ENCODE measurements at places on chromosomes 4 and X.

DNA sequence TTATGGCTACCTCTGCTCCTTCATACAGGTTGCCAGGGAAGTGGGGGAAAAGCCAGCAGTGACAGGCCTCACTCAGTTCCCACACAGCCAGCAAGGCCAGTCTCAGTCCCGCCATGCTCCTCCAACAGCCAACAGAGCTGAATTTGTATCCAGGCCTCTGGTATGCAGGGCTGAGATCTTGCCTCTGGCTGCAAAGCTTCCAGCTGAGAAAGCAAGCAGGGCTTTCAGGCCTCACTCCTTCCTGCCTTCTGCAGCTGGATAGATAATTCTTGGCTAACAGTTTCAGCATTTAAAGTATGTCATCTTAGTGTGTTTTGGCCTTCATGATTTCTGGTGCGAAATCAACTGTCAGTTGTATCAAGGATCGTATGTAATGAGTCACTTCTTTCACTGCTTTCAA, 103.6 kb downstream of the GNL3L start:
- DNase-seq: no peak

DNA sequence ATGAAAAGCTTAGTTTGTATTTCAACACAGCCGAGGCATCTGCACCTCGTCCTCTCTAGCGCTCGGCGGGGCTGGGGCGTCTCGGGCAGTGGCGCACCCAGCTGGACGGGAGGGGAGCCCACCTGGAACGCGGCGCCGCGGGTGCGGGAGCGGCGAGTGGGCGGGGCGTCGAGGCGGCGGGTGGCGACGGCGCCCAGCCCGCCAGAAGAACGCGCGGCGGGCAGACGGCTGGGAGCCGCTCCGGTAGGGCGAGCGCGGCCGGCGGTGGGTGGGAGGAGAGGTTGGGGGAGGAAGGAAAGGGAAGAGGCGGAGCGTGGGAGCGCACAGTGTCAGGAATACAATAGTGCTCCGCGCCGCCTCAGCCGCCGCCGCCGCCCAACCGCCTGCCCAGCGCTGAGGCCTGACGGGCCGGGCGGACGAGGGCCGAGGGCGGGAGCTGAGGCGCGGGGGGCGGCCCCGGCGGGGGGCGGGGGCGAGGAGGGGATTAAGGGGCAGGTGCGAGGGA, at the start of gene JADE3:
JADE3 (plus strand) TSS at position 324 of the 505 bp plus-strand sequence. CDS start 72,474 bp downstream, outside the sequence.
- DNase-seq: peak; percentile 15

DNA sequence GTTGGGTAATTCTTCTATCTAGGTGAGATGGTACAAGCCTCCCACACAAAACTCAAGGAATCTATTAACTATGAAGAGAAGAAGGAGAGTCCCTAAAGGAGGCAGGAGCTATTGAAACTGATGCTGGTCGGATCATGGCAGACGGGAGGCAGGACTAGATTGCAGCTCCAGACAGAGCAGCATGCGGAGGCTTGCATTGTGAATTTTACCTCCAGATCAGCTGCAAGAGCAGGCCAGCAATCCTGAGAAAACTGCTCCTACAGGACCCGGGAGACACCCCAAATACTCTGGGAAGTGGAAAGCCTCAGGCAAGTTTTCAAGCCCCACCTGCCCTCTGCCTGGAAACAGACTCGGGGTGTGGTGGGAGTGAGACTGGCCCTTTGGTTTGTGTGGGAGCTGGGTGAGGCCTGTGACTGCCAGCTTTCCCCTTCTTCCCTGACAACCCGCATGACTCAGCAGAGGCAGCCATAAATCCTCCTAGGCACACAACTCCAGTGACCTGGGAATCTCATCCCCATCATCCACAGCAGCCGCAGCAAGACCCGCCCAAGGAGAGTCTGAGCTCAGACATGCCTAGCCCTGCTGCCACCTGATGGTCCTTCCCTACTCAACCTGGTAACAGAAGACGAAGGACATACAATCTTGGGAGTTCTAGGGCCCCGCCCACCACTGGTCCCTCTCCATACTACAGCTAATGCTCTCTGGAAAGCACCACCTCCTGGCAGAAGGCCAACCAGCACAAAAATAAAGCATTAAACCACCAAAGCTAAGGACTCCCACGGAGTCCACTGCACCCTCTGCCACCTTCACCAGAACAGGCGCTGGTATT, 30.9 kb downstream of the GATB start:
- DNase-seq: no peak

GRCh38 chr4:110900213-110900769, 277.4 kb upstream of the PITX2 start:
- no peak for DNase-seq

DNA sequence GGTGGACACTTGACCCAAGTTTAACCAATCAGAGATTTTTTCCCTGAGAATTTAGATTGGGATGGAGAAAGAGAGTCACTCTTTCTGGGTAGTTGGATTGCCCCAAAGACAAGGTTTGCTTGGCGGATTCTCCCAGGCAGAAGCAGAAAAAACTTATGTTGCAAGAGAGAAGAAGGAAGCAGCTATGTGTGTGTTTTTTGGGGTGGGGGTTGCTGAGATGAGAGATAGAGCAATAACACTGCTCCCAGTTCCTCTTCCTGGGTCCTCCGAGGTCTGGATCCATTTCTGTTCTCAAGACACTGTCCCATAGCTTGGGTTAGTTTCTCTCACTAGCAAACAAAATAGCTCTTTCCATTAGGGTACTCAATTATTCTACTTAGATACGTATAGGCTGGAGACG, 222.1 kb downstream of the STIM2 start:
- peak; percentile 33 for DNase-seq
